Stimulated activated CD4-positive, alpha-beta T cell treated with anti-CD3 and anti-CD28 coated beads, TNF-alpha, amount 100 ng/mL, for 1 hour (primary cell): ENCODE measurements at places on chromosomes 5 and 9.

DNA sequence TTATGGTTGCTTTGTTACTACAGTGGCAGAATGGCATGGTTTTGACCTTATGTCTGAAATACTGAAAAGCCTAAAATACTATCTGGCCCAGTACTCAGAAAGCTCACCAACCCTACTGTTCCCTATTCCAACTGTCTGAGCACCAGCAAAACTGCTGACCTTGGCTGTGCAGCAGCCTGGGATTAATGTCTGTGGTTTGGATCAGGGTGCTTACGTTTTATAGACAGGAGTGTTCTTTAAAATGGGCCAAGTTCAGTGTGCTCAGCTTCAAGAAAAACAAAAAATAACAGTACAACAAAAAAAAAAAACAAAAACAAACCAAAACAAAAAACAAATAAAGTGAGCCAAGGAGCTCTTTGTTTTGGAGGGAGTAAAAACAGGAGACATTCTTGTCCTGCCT is 36.4 kb downstream of the SLC28A3 start:
- DNase-seq, result no peak

DNA sequence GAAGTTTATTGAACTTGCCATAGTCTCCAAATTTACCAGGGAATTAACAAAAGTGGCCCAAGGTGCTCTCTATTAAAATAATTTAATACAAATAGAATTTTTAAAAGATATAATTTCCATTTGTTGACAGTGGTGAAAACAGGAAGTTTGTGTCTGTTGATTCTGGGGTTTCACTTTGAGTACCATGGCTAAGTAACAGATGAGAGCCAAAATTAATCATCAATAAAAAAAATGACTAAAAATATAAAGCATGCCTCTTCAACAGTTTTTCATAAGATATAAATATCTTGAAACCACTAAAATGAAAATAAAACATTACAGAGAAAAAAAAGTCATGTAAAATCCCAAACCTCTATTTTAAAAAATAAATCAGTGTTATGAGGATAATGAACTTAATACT is 49.8 kb downstream of the SGCD start:
- no peak for DNase-seq

- no peak for DNase-seq
These were observed 15.8 kb downstream of the CNTFR start for GRCh38 chr9:34573599-34574325.

DNA sequence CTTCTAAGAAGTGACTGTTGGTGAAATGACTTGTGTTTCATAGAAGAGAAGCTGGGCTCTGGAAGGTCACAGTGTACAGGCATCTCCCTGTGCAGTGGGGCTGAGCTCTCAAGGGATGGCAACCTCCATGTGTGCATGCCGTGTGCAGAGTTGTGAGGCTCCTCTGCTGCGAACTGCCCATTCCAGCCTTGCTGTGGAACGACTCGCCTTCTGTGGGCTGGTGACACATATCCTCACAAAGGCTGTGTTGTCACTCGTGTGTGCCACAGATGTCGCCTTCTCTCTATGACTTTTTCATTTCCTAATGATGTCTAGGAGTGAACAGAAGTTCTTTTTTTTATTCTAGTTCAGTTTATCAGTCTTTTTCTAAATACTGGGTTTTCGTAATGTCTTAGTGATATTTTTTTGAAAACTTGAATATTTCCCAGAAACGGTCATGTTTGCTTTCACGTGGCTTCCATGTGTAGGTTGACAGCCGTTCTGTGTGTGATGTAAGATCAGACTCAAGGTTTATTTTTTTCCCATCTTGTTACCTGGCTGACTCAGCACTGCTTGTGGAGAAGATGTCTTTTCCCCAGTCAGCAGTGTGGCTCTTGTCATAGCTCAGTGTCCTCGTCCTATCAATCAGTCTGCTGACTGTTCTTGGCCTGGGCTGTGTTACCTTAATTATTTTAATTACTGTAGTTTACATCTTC is 57.3 kb upstream of the CACNA1B start:
- DNase-seq, result no peak

- DNase-seq, result no peak
These were observed 75.4 kb downstream of the TEX10 start for GRCh38 chr9:100277166-100277979.

DNA sequence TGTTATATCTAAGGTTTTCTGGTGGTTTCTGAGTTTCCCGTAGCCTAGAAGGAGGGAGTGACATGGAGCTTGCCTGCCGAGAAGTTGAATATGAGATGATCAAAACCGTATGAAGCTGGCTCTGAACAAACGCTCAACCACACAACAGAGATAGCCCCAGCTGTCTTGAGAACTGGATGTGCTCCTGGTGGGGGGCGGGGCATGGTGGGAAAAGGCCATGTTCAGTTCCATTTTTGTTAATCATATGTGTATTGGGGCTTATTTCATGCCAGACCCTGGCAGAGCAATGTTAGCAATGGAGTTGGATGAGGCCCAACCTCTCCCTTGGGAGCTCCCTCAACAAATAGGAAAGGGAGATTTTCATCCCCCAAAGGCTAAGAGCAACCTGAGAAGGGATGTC is 4.8 kb downstream of the CCL19 start:
- no peak for DNase-seq

- DNase-seq, result no peak
These were observed 5.6 kb upstream of the C5 start for GRCh38 chr9:121055642-121056143.

DNA sequence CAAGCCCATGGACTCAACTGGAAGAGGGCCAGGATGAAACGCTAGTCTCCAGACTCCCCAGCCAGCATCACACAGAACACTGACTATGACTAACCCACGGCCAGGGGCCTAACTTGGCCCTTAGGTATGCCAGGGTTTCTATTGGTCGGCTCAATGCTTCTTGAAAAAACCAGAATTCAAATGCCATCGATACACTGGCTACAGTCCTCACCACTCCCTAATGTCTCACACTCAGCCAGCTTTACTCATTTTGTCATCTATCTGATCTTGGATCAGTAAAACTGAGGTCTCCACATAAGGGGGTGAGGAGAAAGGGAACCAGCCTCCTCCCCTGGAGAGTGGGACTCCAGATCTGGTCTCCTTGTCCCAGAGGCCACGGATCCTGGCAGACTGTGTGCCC is 59.5 kb upstream of the FUBP3 start:
- no peak for DNase-seq

DNA sequence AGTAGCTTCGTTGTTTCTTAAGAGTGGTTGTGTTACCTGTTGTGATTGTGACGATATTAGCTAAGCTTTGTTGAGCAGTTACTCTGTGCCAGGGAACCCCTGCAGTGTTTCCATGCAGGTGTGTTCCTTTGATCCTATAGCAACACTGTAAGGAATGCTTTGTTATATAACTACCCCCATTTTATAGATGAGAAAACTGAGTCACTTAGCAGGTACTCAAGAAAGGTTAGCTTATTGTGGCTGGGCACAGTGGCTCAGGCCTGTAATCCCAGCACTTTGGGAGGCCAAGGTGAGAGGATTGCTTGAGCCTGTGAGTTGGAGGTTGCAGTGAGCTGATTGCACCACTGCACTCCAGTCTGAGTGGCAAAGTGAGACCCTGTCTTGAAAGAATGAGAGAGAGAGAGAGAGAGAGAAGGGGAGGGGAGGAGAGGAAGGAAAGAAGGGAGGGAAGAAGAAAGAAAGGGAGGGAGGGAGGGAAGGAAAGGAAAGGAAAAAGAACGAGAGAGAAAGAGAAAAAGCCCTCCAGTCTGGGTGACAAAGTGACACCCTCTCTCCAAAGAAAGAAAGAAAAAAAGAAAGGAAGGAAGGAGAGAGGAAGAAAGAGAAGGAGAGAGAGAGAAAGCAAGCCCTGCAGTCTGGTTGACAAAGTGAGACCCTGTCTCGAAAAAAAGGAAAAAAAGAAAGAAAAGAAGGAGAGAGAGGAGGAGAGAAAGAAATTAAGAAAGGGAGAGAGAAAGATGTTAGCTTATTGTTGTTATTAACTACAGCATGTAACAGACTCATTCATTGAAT is 85.6 kb upstream of the RARS1 start:
- no peak for DNase-seq

DNA sequence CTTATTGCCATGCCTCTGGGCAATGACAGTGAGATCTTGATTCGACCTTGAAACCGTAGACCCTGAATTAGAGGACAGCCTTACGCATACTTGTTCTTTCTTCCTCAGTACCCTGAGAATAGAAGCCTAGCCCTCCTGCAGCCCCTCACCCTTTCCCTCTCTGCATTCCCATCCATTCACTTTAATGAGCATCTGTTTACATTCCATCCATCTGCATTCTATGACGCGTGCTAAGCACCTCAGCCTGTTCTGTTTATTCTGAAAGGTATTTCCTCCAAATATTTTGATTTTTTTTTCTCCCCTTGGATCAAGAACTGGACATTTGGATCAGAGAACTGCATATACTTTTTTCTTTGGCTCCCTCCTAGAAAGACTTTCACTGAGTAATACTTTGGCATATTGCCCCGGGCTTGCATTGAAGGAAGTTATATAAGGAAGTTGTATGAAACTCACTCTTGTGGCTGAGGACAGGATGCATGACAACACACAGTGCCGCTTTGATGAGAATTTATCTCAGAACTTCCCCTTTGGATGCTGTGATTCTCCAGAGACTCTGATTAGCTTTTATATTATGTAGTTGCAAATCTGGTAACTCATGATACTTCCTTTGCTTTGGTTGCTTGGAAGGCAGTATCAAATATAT is 15.7 kb downstream of the TMEM8B start:
- no peak for DNase-seq

- DNase-seq, result no peak
These were observed 301.3 kb downstream of the PARP8 start for GRCh38 chr5:50967563-50968355.

DNA sequence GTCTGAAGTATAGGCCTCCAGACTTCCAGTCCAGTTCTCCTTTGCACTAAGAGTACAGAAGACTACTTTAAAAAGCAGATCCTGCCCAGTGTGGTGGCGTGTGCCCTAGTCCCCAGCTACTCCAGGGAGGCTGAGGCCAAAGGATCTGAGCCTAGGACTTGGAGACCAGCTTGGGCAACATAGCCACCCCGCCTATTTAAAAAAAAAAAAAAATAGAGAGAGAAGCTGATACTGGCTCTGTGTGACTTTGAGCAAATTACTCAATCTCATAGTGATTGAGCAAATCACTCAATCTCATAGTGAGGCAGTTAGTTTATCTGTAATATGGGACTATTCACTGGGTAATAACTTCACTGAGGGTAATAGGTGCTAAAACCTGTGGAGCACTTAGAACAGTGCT is 43.6 kb upstream of the KDM4C start:
- no peak for DNase-seq

GRCh38 chr5:99019812-99020697 is 91.2 kb upstream of the CHD1 start:
- no peak for DNase-seq

- no peak for DNase-seq
These were observed 652.3 kb downstream of the BNC2 start for GRCh38 chr9:16217943-16218701.

DNA sequence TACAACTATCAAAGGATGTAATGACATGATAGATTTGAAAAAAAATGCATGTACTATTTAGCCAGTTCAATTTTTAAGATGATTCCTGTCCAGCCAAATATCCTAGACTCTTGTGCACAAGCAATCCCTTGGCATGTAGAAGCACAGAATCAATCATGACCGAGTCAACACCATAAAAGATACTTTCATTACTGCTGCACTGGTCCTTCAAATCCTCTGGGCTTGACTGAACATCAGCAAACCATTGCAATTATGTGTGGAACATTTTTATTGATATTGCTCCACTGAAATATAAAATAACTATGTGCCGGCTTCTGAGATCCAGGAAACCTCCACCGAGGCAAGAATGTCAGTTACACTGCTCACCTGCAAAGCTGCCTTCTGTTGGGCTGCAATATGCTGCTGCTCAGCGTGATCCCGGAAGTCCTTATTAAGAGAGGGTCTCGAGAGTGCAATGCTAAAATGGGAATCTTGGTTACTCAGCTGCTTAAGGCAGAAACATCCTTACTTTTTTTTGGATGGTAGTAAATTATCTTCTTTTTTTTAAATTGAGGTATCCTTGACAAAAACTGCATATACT is 28.7 kb downstream of the INIP start:
- DNase-seq, result no peak

DNA sequence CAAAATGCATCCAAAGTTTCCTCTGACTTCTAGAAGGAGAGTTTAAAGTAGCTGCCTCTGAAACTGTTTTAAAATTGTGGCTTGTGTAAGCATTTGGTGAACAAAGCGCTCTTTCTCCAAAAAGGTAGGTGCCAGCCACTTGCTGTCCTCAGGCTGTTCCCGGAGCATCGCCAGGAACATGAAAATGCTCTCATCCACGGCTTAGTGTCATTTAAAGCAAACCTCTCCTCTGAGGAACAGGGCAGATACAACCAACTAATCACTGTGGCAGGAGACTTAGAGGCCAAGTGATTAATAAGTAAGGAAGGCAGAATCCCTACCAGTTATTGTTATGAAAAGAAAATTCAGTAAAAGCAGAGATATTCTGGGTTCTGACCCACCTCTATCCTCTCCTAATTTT is 165.6 kb downstream of the DCP2 start:
- no peak for DNase-seq

DNA sequence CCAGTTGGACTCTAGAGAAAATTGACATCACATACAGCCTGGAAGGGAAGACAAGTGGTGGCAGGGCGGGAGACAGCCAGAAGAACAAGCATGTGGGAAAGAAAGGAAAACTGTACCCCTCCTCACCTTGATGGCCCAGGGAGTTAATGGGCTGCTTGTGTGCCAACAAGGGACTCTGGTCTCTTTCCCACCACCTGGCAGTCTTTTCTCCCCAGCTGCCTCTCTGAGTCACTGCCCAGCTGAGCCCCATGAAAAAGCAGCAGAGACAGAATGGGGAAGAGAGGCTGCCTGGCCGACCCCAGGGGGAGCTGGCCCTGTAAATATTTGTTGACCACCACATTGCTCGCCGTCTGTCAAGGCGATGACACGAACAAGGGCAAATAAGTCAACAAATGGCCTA is 359.4 kb downstream of the ENC1 start:
- DNase-seq, result no peak

DNA sequence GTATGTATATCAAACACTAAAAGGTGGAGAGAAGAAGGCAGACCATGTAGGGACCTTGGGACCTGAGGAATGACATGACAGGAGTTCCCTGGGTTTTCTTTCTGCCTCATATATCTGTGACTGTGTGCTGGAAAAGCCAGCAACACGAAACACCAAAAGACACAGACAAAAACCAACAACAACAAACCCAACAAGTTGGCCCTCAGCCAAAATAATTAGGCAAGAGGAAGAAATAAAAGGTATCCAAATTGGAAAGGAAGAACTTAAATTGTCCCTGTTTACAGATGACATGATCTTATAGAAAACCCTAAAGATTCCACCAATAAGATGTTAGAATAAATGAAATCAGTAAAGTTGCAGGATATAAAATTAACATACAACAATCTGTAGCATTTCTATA is 21.7 kb downstream of the ABO start:
- no peak for DNase-seq

DNA sequence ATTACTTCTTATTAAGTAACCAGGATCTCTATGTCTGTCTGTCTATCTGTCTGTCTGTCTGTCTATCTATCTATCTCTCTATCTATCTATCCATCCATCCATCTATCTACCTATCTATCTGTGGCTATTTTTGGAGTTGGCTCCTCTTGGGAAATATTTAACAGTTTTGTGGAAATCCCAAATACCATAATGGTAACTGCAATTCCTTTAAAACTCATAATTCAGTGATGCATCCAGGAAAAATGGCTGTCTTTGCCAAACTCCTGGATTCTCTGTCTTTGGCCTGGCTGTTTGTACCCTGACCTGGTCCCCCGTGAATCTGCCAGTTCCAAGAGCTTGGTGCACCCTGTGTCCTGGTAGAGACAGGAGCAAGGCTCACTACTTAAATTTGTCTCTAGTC is 197.0 kb downstream of the PCSK1 start:
- DNase-seq, result no peak
